Nucleus accumbens (tissue), 56 donors: ENCODE measurements at places on chromosomes 6 and 20.

- no peak for DNase-seq
Measured at GRCh38 chr20:63737945-63738686, 1.5 kb upstream of the SLC2A4RG start.

DNA sequence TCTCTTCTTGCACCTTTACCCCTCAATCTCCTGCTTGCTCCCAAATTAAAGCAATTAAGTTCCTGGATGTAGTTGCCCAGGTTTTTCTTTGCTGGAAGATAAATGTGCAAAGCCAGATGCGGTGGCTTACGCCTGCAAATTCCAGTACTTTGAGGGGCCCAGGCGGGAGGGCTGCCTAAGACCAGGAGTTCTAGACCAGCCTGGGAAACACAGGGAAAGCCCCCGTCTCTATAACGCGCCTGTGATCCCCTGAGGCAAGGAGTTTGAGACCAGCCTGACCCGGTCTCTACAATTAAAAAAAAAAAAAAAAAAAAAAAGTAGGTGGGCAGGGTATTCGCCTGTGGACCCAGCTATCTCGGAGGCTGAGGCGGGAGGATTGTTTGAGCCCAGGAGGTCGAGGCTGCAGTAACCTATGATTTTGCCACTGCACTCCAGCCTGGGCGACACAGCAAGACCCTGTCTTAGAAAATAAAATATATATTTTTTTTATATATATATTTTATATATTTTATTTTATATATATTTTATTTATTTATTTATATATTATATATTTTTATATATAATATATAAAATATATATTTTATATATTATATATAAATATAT is 461 bp upstream of the DCDC2 start:
- no peak for DNase-seq

DNA sequence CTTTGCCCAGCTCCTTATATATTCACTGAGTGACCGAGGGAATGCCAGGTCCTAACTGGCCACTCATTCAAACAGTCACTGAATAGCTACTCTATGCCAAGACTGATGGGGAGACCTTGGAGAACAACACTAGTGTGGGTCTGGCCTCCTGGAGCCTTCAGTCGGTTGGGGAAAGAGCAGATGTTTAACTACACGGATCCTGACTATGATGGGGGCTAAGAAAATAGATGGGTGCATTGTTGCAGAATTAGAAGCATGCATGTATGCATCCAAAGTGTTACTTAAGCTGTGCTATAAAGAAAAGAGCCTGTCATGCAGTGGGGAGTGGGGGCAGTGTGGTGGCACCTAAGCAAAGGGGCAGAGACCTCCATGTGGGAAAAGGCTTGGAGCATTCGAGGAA is 6.5 kb downstream of the FKBP1A start:
- DNase-seq, result no peak

GRCh38 chr6:125512621-125513020 is 210.9 kb upstream of the HDDC2 start:
- DNase-seq, result no peak

DNA sequence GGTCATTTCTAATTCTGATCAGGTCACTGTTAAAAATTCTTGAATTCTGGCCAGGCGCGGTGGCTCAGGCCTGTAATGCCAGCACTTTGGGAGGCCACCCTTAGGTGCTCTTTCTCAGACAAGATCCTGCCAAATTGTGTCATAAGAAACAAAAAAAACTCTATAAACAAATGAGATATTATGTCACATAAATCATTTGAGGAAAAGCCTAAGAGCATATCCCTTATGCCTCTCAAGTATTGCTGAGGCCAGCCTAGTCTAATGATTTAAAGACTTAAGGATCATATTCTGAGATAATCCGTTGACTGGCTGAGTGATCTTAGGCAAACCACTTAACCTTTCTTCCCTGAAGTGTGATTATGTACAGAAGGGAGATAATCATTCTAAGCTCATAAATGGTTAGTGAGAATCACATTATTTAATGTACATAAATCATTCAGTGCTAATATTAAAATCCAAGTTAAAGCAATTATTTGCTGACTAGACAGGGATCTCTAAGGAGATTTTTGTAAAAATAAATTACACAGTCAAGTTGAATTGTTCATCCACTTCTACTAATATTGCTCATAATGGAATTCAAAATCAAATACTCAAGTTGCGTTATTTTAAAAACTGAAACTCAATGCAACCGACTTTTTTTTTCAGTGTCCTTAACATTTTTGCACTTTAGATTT is 365.4 kb downstream of the PHF3 start:
- no peak for DNase-seq

- DNase-seq, result no peak
Measured at GRCh38 chr20:45963059-45964005, 8.7 kb downstream of the ZNF335 start.

GRCh38 chr6:45415315-45415714 is 37.6 kb upstream of the SUPT3H start:
- no peak for DNase-seq
